Activated CD4-positive, alpha-beta T cell treated with anti-CD3 and anti-CD28 coated beads for 24 hours (primary cell): ENCODE measurements at places on chromosomes 7 and 10.

GRCh38 chr10:99234041-99234790 lies 1.4 kb downstream of the HPSE2 start:
- DNase-seq = no peak

DNA sequence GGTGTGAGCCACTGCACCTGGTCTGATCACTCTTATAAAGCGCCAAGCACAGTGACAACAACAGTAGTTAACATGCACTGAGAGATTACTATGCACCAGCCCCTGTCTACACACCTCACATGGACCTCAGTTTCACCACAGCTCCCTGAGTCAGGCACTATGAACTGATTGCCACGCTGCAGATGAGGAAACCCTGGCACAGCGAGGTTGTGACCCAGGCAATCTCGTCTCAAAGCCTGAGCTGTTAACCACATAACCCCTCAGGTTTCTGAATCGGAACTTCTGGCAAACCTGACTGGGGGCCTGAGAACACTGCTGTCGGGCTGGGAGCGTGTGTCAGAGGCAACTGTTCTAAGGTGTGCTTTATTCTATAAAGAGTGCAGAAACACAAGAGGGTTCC lies 150.8 kb downstream of the RNF216 start:
- peak; percentile 32 for DNase-seq

GRCh38 chr7:36015733-36016132 lies 137.3 kb upstream of the EEPD1 start:
- no peak for DNase-seq

- DNase-seq = peak; percentile 70
These were observed 86.4 kb downstream of the MYL10 start for GRCh38 chr7:101542527-101543241.

DNA sequence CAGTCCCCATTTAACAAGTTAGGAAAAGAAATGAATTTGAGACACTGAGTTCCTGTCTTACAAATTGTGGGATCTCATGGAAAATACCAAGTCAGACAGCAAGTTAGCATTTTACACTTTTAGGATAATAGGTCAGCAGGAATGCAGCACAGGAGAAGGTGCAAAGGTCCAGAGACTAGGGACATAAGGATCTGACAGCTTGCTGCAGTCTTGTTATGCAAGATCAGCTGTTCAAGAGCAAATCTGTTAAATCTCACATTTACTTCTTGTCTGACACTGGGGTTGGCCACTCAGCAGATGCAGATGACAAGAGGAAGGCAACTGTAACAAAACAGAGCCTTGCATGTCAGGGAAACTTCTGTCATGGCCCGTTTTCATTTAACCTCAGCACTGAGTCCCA lies 239.6 kb downstream of the PHF14 start:
- DNase-seq = no peak

DNA sequence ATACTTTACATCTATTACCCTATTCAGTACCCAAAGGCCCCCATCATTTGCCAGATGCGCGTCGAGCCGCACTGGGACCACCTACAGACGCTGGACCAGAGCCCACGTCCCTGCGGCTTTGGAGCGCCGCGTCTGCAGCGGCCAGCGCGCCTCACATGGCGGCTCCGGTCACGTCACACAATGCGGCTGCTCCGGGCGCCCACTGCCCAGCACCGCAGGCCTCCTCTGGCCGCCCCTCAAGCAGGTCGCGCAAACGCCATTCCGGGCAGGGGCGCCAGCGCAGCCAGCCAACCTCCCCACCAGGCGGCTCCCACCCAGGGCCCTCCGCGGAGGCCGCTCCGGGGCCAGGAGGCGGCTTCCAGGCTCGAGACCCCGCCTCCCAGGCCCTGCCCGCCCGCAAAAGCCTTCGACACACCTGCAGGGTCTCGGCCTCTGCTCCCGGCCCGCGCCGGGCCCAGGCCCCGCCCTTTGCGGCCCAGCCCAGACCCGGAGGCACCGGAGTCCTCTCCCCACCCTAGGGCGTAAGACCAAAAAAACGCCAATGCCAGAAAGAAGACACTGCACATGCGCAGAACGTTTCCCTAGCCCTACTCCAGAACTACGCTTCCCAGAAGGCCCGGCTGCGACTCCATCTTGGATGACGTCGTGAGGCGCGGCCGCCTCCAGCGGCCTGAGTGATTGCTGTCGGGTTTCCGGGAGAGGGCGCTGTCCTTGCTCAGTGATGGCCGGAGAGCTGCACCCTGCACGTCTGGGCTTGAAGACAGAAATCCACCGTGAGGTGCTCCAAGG lies at the start of gene ZNF25:
TSS of gene ZNF25 (minus strand) at position 557 of the 789 bp plus-strand sequence. CDS start 4,925 bp downstream, outside the sequence.
- DNase-seq = peak; percentile 96

DNA sequence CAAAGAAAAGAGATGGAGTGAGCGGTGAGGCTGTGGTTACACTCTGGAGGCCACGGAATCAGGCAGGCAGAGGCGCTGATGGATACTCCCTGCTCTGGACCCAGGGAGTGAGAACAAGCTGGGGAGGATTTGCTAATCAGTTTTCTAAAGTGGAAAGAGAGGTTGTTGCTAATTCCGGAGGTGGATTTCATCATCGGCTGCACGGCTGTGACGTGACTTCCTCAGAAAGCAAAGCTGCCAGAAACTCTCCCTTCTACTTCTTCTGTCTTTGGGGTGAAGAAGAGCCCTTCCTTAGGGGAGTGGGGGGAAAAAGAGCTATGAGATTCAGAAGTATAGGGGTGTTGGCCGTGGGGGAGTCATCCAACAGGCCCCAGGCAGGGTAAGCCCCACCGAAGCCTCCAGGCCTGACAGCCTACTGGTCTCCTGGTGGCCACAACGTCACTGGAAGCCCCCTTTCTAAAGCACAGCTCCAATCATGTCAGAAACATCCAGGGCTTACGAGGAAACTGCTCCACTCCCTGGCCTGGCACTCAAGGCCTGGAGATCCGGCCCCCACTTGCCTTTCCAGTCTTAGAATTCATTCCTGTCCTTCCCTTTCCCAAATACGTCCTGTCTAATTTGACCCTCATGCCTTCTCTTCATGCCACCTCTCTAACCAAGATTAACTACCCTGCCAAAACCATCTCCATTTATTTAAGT lies 114.5 kb downstream of the HIP1 start:
- no peak for DNase-seq

- DNase-seq = peak; percentile 26
These were observed 24.6 kb upstream of the ITGA8 start for GRCh38 chr10:15744217-15744865.

DNA sequence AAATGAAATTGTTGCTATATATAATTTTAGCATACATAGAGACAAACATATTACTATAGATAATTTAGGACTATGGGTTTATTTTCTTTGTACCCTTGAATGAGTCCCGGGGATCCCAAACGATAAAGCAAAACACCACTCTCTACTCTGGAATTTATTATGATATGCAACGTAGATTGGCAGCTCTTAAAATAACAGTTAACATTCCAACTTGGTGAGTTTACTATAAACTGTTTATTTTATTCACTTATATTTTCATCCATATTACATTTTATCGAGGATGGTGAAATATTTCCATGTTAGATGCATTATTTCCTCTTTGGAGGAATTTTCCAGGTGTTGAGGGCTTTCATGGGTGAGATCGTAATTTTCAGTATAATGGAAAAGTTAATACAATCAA lies 138.7 kb upstream of the DGKB start:
- no peak for DNase-seq

GRCh38 chr7:105187302-105188169 lies 173.5 kb downstream of the KMT2E start:
- no peak for DNase-seq

- DNase-seq = no peak
These were observed 812 bp downstream of the DOCK1 start for GRCh38 chr10:126905776-126906703.

- DNase-seq = no peak
These were observed 194.3 kb downstream of the ZMYND11 start for GRCh38 chr10:329361-330099.

DNA sequence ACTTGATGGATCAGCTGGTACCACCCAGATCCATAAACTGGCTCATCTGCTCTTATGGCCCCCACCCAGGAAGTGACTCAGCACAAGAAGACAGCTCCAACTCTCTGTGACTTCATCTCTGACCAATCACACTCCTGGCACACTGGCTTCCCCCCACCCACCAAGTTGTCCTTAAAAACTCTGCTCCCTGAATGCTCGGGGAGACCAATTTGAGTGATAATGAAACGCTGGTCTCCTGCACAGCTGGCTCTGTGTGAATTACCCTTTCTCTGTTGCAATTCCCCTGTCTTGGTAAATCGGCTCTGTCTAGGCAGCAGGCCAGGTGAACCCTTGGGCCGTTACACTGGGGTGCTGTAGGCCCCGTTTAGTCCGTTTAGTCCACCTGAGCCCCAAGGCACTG lies 23.4 kb upstream of the BNIP3 start:
- DNase-seq = no peak

DNA sequence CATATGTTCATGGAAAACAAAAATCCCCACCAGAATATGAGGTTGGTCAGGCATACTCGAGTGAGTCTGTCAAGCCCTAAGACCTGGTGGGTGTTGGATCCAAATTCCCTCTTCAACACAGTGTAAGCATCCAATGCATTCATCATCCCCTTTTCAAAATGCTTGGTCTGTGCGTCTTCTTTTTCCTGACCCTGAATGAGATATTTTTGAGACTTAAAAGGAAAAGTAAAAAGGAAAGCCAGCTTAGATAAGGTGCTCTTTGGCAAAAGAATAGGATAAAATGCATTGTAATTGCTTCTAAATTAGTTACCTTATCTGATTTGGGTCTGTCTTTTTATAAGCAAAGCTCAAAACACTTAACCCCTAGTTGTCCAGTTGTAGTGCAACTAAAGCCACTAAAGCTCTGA lies 331.5 kb downstream of the PTEN start:
- no peak for DNase-seq

GRCh38 chr7:45389073-45389872 lies 184.9 kb upstream of the ADCY1 start:
- no peak for DNase-seq

DNA sequence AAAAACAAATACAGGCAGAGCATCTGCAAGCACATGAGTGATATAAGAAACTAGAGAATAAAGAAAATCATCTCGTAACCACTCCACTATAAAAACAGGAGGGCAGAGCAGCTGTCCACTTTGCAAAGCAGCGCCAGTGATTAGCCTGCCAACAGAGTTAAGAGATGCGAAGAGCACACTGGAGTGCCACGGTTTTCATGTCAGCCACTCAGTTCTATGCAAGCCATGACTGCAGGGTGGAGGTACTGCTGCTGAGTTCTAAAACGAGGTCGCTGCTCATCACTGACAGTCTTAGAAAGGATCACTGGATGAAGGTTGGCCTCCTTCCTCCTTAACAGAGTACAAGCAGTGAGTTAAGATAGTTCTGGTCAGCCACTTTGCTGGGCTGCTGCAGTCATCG lies 58.5 kb downstream of the FGFR2 start:
- no peak for DNase-seq

GRCh38 chr7:151188252-151188542 lies 1.1 kb upstream of the ASB10 start:
- no peak for DNase-seq

DNA sequence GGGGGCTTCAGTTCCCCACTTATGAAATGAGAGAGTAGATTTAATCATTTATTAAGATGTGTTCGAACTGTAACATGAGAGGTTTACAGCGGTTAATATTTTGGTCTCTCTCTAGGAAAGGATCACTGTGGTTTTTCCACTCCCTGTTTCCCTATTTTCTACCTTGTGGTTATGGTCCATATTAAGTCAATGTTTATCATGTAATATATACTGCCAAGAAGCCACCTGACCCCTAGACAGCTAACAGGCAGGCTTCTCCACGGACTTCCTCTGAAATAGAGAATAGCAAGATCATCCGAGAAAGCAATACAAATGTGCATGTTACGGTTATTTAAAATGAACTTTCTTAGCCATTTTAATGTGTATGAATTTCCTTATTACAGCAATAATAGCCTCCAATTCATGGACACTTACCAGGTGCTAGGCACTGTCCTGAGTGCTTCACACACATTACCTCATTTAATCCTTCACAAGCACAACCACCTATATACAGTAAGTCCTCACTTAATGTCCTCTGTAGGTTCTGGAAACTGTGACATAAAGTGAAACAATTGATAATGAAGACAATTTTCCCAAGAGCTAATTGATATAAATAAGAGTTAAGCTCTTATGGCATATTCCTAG lies 835 bp upstream of the COL28A1 start:
- DNase-seq = no peak

GRCh38 chr7:69739190-69739589 lies 140.9 kb downstream of the AUTS2 start:
- DNase-seq = no peak

DNA sequence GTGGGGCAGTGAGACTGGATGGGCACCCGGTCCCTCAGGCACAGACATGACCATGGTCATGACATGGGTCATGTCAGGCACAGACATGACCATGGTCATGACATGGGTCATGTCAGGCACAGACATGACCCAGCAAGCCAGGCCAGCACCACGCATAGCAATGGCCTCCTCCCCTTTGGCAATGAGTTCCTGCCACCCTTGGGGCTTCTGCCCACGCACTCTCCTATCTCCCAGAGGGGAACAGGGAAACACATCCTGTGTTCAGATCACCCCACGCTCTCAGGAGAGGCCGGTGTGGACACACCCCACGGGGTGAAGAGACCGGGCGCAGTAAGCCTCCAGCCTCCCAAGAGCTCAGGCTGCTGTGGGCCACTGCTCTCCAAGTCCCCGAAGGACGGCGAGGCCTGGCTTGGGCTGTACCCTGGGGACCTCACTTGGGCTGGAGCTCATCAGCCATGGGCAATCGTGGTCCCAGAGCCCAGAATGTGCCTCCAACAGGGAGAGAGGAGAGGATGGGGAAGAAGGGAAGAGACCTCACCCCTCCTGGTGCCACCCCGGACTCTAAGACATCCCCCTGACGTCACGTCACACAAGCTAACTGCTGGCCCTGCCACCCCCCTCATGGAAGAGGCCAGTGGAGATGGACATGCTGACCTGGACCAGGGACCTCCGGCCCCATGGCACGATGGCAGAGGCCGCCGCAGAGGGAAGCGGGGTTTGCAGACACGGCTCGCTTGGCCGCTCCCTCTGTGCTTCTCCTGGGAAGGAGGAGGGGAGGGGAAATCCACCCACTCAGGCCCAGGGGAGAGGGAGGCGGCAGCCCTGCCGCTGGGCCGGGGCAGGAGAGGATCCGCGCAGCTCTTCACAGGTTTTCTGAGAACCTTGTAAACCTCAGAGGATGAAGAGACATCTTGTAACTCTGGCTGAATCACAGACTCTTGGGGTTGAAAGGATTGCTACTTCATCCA lies 269.6 kb downstream of the ELFN1 start:
- no peak for DNase-seq

DNA sequence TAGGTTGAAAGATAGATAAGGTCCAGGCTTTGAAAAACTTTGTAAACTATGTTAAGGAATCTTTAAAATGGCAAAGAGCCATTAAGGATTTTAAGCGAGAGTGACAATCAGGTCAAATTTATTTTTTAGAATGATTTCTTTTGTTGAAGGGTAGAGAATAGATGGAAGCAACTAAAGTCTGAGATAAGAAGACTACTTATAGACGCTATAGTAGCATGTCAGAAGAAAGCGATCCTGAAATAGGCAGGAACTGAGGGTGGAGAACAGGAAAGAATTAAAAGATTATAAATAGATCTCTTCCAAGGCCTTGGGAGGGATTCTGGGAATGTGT lies 13.0 kb upstream of the TSPAN13 start:
- DNase-seq = no peak
